Stimulated activated CD4-positive, alpha-beta T cell treated with anti-CD3 and anti-CD28 coated beads, TNF-alpha, amount 100 ng/mL, for 24 hours (primary cell): ENCODE measurements at places on chromosomes 5 and 9.

DNA sequence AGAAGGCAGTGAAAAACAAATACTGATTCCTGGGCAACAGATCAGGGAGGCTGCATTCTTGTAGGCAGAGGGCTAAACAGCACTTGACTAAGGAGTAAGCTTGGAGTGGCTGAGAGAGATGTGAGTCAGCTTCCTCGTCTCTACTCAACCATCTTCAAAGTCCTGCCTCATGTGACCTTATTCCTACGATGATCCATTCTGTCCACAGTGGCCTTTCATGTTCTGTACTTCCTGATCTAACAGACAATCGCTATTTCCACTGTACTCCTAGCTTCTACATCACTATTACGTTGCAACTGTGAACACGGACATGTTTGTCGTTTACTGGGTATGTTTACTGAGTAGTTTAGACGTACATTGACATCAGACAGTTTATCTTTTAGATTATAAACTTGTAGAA, 365.4 kb downstream of the ARL15 start:
- no peak for DNase-seq

DNA sequence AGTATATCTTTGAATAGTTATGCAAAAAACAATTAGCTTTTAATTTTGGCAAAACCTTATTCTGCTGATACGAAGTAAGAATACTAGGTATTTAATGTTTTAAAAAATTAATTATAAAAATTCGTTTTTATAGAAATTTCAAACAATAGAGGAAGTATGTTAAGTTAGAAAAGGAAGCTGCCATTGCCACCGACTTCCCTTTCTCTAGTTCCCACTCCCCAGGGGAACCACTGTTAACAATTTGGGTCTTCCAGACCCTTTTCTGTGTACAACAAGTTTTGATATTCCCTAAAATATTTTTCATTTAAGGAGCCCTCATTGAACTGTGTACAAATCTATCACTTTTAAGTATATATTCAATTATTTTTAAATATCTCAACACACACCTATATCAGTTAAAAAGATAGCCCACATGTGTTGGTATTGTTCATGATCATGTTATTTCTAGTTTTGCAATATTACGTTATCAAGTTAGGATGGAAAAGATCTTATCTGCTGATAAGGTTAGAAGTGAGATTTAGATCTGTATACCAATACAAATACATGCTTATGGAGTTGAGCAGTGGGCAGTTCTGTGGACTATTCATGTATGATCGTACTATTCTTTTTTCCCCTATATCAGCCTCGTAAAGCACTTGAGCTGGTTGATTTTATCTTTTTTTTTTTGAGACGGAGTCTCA, 25.9 kb downstream of the NDFIP1 start:
- no peak for DNase-seq

DNA sequence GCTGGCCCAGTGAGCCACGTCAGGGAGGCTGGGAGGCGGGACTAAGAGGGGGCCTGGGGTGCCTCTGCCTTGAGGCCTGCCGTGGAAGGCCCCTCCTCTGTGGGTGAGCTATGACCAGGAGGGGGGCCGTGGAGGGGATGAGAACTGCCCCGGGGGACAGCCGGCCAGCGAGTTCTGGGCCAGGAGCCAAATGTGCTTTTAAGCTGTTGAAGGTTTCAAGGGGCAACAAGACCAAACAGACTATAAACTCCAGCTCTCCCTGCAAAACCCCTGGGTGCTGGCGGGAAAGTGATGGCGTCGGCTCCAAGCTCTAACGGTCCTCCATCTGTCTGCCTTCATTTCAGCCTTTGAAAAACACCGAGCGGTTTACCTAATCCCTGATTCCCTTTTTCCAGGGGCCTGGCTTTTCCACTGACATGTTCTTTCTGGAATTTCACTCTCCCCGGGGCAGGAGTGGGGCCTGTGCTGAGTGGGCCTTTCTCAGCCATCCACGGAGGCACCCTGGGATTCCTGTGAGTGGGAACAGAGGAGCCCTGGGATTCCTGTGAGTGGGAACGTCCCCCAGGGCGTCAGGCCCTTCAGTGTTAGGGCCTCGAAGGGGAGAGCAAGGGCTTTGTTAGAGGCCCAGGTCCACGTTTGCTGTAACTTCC, 65.6 kb downstream of the COL5A1 start:
- no peak for DNase-seq

- DNase-seq: no peak
These were observed 149.6 kb upstream of the C9orf72 start for GRCh38 chr9:27722866-27723265.

DNA sequence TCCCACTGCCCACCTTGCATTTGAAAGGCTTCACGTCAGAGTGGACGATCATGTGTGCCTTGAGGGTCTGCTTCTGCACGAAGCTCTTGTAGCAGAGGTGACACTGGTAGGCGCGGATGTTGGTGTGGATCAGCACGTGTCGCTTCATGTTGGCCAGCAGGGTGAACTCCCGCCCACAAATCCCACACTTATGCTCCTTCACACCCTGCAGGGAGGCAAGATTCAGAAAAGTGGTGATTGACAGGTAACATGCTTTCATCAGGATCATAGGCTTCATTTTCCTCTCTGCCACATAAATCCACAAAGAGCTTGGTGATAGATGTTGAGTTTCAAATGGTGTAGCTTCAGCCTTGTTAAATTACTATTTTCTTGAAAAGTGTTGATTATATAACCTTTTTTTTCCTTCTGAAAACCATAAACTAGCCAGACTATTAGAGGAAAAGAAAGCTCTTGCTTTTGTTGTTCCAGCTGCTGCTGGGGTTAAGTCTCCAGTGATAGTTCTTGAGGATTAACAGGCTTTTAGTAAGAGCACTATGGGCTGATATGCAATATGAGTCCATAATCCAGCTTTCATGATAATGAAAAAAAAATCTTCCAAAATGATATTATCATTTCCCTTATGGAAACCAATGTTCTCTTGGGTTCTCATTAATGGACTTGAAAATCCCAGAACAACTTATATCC, 50.7 kb downstream of the ZNF366 start:
- DNase-seq: no peak

DNA sequence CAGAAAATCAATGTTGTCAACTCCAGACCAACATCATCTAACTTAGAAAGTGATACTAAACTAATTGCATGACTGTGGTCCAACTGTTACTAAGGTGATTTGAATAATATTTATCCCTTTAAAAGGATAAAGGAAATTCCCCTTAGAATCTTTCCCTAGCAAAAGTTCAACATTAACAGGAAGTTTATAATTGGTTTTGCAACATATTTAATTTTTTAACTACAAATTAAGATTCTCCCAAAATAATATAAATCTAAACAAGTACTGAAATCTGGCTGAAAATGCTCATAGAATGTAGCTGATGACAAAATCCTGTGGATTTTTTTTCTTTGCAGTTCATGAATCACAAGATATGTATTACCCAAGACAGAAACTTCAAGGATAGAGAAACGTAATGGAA, 151.4 kb downstream of the LPAR1 start:
- DNase-seq: no peak

DNA sequence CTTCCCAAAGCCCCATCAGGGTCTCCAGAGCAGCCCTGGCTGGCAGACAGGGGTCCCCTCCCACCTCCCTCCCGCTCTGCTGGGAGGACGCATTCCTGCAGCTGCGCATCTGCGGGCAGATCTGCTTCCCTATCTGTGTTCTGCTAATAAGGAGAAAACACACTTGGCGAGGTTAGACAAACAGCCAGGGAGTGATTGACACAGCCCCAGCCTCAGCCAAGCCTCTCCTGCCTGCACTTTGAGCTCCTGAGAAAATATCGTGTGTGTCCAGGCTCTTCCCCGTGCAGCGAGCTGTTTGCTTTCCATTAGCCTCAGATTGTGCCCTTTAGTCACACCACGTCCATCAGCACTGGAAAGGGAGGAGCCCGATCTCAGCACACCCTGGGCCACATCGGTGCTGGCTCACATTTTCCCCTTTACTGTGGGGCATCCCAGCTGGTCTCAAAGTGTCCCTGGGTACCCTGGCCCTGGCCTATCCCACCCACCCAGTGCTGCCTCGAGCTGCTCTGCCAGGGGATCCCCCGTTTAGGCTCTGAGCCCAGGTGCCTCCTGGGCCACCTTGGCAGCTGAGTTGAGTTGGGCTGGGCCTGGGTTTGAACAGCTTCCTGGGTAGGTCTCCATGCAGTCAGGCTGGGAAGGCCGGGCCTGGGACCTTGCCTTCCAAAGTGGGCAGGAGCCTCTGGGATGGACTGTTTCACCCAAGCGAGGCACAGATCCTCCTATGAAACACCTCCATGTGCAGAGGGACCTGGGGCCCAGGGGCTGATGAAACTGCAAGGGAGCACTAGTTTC, 61.1 kb downstream of the BARX1 start:
- no peak for DNase-seq

GRCh38 chr9:114076237-114077161, 1.6 kb downstream of the AMBP start:
- DNase-seq: no peak

GRCh38 chr5:146447734-146448380, 724 bp downstream of the TCERG1 start:
- peak; percentile 8 for DNase-seq

DNA sequence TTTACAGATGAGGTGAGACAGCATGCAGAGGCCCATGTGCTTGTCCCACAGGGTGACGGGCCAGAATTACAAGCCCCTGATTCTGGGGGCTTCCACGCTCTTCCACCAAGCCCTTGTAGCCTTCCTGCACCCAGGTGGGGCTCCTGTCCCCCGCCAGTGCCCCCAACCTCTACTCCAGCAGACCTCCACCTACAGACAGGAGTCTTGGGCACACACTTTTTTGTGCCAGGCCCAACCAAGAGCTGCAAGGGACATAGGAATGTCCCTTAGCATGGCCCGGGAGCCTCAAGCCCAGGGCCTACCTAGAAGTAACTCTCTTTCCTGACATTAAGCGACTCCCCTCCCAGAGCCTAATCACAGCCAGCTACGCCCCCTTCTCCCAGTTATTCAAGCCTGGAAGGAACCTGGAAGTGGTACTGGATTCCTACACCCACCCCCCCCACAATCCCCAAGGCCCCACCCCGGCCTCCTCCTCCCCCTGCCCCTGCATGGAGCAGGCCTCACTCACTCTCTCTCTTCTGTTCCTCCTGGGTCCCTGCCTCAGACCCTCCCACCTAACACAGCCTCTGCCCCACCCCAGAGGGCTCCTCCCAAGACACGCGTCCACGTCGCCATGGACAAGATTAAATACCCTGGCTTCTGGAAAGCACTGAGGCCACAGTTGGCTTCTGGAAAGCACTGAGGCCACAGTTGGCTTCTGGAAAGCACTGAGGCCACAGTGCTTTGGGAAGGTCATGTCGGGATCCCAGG, 30.5 kb downstream of the ADAMTS2 start:
- DNase-seq: no peak
